ENCODE measurements at places on chromosomes 16 and 17.

DNA sequence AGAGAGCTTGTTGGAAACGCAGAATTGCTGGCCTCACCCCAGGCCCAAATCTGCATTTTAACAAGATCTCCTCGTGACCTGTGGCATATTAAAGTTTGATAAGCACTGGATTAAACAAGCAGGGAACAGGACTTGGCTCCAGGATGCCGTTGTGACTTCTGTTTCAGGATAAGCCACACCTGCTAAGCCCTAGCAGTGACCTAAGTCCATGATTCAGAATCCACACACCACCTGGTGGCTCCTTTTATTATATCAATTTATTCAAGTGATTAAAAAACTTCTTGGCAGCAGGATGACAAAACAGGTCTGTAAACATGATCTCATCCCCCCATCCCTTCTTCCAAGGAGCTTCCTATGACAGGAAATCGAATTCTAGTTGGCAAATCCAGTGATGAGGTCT lies 9.1 kb downstream of the NAGPA start:
- no peak for DNase-seq

- DNase-seq = no peak
These were observed 1.2 kb upstream of the RARA start for GRCh38 chr17:40307740-40308239.

DNA sequence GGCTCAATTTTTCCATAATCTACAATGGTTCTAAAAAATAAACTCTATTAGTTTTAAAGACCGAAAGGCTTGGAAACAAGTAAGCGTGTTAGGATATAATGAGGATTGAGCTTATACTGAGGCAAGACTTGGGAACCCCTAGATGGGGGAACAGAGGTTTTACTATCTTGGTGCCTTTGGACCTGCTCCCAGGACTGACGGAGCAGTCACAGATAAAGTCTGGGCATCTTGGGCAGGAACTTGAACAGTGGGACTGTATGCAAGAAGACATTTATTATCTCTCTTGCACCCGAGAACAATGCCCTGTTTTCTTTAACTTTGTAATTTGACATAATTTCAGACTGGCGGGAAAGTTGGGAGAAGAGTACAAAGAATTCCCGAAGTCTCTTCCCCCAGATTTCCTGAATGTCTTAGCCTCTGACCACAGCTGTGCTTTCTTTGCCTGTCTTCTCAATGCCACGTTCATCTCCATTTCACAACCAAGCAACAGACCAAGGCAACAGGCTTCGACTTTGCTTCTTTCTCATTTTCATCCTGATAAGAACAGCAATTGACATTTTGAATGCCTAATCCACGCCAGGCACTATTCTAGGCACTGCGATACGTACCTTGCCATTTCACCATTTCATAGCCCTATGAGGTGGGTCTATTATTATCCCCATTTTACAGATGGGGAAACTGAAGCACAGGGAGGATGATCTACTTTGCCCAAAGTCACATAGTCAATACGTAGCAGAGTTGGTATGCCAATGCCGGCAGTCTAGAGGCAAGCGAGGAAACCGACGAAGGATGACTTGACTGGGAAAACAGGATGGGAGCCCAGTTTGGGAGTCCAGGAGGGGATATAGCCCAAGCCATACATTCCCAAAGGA lies 3.0 kb upstream of the IL4R start:
- no peak for DNase-seq

DNA sequence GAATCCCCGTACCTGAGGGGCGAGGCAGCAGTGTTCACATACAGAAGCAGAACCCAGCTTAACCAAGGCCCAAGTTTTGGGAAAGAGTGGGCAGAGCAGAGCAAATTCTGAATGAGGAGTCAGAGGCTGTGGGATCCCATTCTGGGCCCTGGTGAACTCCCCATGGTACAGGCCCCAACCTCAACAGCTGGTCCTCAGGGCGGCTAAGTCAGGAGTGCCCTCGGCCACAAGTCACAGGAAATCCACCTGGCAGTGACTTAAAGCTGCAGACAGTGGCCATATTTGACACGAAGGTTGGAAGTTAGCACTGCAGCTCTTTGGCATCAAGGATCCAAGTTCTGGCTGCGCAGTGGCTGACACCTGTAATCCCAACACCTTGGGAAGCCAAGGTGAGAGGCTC lies 237.1 kb downstream of the PARN start:
- DNase-seq = no peak

GRCh38 chr17:37801171-37801570 lies 56.3 kb upstream of the HNF1B start:
- no peak for DNase-seq

DNA sequence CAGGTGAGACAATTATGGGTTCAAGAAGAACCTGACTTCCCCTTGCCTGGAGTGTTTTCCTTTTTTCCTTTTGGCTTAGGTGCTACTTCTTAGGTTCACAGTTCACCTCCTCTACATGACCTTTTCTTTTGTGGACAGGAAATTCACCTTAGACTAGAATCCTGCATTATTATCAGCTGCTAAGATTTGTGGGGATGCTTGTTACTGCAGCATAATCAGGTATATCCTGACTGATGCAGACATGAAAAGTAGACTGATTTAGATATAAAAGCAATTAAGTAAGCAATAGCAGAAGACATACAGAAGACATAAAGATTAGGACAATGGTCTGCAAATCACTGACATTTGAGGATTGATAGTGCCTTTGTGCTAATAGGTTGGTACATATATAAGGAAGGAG lies 168.3 kb downstream of the SALL1 start:
- no peak for DNase-seq

DNA sequence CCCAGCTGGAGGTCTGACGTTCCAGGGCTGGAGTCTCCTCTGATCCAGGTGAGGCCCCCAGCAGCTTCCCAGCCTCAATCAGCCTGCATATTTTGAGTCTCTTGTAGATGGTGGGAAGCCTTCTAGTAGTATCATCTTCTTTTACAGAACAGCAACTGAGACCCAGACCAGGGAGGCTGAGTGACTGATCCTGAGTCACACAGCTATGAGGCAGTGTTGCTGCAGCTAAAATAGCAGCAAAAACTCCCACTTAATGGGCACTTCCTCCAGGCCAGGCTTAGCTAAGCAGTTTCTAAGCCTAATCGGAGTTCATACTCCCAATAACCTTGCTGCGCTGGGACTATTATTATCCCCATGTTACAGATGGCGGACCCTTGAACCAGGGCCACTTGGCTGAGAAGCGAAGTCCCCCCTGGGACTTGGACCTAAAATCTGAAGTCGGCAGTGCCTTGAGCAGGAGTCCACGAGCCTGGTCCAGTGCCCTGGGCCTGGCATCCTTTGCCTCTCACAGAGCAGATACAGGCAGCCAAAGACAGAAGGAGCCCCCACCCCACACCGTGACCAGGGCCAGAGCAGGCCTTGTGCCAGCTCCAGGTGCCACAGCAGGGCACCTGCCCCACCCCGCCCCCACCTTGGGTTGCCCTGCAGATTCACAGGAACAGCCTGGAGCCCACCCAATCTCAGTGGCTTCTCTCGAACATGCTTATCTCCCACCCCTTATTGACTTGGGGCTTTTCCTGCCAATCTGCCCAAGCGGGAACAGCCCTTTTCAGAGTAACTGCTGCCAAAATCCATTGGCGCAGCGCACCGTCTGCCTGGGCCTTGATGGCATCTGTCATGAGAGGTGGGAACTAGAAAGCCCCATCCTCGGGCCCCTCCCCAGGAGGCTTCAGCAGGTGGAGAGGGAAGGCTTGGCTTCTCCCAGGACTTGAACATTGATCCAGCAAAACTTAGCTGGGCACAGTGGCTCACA lies 65.1 kb downstream of the SOCS1 start:
- no peak for DNase-seq

DNA sequence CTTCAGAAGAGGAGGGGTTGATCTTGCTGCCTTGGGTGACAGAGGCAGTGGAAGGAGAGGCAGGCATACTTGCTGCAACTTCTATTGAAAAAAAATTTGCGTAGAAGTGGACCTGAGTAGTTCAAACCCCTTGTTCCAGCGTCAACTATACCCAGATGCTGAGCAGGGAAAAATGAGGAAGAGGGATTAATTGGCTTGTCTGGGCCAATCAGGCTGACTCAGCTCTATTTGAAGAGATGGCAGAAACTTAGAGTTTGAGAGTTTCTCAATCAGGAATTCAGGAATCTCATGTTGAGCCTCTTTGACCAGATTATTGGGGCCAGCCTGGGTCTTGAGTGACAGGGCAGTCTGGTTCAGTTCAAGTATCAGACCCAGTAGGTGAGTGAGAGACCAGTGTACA lies 17.6 kb downstream of the CASC3 start:
- DNase-seq = no peak

DNA sequence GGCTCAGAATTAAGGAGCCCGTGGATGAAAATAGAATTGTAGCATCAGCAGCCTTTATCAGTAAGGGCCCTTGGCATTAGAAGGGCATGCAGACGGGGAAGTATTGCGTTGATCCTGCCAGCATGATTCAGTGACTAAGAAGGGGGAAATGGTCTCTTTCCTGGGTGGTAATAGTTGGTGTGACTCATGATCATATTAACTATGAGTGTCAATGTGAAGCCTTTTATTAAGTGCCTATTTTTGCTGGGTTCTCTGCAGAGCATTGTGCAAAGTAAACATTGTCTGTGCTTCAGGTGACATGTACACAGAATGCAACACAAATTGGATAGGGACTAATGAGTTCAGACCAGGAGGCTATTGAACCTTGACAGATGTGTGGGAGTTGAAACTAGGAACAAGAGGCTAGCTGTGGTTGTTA lies 24.5 kb downstream of the RCVRN start:
- DNase-seq = no peak

- no peak for DNase-seq
These were observed 664.5 kb downstream of the WWOX start for GRCh38 chr16:78763821-78764440.

GRCh38 chr17:3818786-3819185 lies 17.8 kb upstream of the ITGAE start:
- no peak for DNase-seq

DNA sequence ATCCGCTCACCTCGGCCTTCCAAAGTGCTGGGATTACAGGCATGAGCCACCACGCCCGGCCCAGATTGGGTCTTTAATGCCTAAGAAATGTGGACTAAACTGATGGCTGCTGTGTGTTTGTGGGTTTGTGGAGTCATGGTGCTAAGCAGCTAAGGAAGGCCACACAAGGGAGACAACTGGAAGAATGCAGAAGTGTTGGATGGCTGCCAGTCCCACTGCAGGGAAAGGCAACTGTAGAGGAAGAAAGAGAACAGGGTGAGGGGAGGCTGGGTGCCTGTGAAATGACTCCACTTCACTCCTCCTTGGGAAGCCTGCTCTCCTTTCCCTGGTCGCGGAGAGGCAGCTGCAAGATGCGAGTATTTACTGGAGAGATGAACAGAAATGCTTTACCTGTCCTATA lies 23.5 kb upstream of the SIAH1 start:
- no peak for DNase-seq

- DNase-seq = no peak
These were observed 15.3 kb downstream of the ABCA3 start for GRCh38 chr16:2325181-2325580.

DNA sequence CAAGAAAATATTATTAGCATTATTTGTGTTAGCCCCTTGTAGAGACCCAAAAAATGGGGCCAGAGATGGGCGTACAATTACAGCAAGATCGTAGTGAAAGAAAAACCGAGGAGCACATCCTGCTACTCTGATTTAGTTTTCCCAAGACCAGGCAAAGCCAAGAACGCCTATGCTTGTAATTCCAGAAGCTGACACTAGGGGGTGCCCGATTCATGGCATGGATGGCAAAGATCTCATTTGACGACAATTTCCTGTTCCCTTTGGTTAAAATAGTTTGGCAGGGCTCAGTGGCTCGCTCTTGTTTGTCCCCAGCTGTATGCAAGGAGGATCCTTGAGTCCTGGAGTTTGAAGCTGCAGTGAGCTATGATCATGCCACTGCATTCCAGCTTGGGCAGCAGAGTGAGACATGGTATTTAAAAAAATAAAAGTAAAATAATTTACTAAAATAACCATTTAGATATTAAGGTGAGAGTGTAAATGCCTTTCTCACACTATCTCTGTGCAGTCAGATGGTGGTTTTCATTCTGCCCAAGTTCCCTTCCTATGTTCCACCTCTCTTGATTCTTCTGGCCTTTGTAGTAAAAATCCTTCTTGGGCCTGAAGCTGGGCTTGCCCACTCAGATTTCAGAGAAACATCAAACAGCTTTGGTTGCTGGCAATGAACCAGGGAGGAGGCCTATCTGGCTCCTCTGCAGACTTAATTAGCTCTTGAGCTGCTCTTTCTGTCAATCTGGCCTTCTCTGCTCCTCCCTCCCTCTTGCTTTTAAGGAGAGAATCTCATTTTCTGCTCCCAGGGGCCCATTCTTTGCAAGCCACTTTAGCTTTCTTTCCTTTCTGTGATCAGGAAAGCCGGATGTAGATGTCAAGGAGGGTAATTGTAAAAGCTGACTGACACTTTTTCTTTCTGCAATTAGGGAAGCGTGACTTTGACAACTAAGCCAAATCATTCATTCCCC lies 31.2 kb downstream of the TMEM238L start:
- no peak for DNase-seq

DNA sequence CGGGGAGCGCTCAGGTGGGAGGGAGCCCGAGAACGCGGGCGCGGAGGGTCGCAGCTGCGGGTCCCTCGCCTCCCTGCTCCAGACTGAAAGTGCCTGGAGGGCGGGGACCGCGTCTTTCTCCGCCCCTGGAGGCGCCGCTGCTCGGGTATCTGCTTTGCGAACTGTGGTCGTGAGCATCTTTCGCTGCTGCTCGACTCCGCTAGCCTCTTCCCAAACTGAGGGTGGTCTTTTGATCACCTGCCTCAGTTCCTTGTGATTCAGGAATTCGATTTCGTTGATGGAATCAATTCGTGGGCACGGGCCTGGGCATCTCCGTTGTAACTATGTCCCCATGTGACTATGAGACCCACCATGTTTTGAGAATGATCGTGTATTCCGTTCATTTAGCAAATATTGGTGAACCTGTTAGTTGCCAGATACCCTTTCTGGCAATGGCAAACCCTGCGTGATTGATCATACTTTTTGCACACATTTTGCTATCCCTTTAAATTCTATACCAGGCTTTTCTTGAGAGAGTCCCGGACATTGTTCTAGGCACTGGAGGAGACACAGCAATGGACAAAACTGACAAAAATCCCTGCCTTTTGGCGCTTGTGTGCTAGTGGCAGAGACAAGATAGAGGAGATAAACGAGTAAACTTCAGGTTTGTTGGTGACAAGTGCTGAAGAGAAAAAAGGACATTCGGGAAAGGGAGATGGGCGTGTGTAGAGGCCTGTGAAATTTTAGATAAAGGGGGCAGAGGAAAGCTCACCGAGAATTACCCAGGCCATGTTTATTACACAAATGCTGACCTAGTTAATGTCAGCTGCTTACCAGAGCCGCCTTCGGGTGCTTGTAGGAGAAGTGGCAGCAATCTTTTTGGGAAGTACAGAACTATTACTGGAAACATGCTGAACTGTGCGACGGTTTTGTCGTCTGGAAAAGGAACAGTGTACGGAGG lies 948 bp downstream of the UTP18 start:
- no peak for DNase-seq

DNA sequence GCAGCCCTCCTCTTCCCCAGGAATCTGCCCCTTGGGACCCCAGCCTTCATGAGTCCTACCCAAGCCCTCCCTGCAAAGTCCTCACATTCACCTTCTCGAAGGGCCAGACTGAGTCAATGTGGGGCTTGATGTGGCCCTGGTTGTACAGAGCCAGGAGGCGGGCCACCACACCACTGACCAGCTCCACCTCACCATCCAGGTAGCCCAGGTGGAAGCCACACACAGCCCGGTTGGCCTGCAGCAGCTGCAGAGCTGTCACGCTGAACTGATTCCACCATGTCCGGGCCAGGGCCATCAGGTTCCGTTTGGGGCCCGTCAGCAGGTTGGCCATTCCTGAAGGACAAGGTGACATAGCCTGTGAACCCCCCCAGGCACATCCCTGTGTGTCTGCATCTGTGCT lies 6.0 kb downstream of the VAT1 start:
- DNase-seq = no peak

GRCh38 chr17:34024386-34024785 lies 230.7 kb upstream of the CCL2 start:
- no peak for DNase-seq

Measured in stimulated activated CD4-positive, alpha-beta T cell treated with anti-CD3 and anti-CD28 coated beads, Interleukin-15, amount 100 ng/mL, for 1 hour (primary cell).